Nephron progenitor cell (in vitro differentiated cells): ENCODE measurements at places on chromosomes 12 and 14.

- no peak for DNase-seq
Measured at GRCh38 chr12:46354111-46354801, 18.3 kb downstream of the SLC38A2 start.

- no peak for DNase-seq
Measured at GRCh38 chr12:33634544-33634943, 194.9 kb upstream of the SYT10 start.

DNA sequence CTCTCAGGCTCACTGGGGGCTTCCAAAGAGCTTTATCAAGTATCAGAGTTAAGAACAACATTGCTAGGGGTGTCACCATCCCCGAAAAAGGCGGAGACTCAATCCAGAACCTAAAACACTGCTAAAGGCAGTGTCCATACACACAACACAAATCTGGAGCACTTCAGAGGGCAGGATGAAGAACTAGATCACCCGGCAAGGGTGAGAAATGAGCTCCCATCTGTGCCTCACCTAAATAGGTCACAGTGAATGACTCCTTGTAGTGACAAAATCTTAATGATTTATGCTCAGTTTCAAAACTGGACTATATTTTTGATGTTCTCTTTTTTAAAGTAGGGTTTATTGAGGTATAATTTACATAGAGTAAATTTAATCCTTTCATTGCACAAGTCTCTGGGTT is 25.6 kb downstream of the NIN start:
- DNase-seq = no peak

GRCh38 chr12:49293056-49293956 is 1.6 kb upstream of the PRPH start:
- peak; percentile 25 for DNase-seq

- no peak for DNase-seq
Measured at GRCh38 chr14:93862265-93862664, 64.9 kb upstream of the FAM181A start.

- no peak for DNase-seq
Measured at GRCh38 chr12:19183121-19183838, 53.7 kb downstream of the PLEKHA5 start.

GRCh38 chr14:56660677-56661389 is 81.2 kb downstream of the TMEM260 start:
- no peak for DNase-seq

DNA sequence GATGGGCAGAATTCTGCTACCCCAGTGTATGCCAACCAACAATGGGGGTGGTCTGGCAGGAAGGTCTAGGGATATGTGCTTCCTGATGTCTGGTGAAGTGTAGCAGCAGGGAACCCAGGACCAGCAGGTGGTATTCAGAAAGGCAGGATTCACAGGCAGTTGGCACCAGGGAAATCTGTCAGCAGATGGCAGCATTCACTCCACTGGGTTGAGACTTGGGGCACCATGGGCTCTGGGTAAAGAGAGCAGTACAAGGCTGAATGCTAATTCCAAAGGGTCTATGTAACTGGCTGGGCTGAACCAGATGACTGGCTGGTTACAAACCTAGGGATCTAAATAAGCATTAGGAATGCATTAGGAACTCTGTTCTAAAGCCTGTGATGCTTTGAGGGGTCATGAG is 466.9 kb upstream of the STXBP6 start:
- no peak for DNase-seq

DNA sequence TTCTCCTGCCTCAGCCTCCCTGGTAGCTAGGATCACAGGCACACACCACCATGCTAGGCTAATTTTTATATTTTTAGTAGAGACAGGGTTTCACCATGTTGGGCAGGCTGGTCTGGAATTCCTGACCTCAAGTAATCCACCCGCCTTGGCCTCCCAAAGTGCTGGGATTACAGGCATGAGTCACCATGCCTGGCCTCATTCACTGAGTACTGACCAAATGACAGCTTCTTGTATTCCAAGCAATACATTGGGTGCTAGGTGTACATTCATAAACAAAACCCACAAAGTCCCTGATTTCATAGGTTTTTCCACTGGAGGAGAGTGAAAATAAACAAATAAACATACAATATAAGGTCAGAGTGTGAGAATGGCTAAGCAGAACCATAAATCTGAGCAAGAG is 136.3 kb downstream of the HELB start:
- DNase-seq = no peak

DNA sequence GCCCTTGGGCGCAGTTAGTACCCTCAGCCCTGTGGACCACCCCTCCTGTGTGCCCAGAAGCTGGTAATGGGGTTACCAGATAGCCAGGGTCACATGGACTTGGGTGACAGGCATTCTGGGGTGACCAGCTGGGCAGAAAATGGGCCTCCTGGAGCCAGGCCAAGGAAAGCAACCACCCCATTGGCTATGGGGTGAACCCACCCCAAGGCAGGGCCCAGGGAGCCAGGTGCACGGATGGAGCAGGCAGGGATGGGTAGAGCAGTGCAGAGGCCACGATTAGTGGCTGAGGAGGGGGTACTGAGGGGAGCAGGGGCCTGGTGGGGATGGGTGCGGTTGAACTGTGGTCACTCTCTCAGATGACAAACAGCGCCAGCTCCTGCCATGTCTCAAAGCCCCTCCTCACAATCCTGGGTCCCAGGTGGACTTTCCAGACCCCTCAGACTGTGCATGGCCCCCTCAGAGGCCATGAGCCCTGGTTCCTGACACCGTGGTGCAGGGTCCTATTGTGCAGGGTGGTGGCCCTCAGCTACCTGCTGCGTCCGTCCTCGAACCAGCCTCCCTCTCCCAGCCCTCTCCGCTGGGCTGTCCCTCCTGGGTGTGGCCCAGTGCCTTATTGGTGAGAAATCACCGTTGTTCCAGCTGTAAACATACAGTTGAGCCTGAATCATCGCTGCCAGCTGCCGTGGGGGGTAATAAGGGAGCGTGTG is 23.4 kb upstream of the BEGAIN start:
- DNase-seq = no peak

- DNase-seq = no peak
Measured at GRCh38 chr12:56775638-56776037, 12.5 kb downstream of the HSD17B6 start.

GRCh38 chr12:113170926-113171325 is 14.4 kb downstream of the DDX54 start:
- no peak for DNase-seq

DNA sequence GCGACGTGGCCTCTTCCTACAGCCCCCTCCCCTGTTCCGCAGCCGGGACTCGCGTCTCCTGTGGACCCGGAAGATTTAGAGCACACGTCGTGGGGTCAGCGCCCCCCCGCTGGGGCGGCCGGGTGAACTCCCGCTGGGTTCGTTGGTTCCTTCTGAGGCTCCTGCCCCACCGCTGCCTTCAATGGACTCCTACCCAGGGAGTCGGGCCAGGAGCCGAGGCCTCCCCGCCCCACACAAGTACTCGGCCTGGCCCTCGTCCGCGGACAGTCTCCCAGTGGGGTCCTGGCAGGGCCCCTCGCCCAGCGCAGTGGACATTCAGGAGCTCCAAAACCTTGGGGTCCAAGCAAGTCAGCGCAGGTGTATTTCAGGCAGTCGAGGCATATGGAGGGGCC is 1.2 kb downstream of the MMP17 start:
- DNase-seq = peak; percentile 35

GRCh38 chr12:131091413-131091975 is 137.8 kb downstream of the ADGRD1 start:
- DNase-seq = no peak

DNA sequence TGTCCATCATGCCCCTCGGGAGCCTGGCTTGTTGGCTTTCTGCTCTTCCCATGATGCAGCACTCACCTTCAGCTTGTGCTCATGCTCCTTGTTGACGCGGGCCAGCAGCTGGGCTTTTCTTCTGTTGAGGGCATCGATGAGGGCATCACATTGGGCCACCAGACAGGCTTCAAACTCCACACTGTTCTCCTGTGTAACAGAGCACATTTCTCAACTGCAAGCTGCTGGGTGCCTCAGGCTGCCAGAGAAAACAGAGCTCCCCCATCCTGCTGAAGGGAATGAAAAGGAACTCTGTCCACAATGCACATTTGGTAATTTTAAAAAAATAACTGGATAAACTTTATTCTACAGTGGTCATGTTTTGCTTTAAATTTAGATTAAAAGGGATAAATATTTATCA is 72.1 kb downstream of the TRIM9 start:
- DNase-seq = no peak

DNA sequence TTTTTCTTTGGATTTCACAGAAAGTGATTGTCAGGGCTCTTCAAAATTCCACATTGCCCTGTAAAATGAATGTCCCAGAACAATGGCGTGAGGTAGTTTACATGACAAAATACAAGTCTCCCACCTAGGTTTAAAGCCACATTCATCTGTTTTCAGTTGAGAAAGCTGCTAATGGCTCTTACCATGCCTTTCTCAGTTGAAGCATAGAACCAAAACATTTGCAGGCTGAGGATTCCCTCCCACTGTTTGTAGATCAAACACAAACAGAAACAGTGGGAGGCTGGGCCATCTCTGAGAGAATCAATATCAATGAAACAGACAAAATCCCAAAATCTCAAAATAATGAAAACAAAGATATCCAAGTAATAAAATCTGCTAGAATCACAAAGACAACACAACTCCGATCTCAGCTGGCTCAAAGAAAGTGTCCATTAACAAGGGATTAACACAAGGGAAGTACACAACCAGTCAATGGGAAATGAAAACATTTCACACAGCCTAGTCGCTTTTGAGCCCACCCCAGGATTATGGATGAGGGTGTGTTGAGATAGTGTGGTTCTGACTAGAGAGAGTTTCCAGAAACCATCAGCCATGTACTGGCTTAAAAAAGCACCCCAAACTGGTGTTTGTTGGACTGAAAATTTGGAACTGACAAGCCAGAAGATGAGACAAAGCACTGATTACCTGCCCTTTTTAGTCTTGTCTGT is 54.5 kb upstream of the TMEM260 start:
- no peak for DNase-seq

DNA sequence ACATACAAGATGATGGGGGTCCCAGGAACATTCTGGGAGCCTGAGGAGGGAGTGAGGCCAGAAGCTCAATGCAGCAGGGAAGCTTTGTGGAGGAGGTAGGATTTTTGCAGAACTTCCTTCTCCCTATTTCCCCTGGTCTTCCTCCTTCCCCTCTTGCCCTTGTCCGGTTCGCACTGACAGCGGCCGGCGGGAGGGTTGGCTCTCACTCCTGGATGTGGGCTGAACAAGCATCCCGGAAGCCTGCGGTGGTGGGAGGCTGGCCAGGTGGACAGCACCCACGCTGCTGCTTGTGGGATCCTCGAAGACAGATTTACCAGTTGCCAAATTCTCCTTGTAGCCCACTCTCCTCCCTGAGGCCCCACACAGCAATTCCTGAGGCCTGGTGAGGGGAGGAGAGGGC is 112.2 kb downstream of the KCNA5 start:
- no peak for DNase-seq

DNA sequence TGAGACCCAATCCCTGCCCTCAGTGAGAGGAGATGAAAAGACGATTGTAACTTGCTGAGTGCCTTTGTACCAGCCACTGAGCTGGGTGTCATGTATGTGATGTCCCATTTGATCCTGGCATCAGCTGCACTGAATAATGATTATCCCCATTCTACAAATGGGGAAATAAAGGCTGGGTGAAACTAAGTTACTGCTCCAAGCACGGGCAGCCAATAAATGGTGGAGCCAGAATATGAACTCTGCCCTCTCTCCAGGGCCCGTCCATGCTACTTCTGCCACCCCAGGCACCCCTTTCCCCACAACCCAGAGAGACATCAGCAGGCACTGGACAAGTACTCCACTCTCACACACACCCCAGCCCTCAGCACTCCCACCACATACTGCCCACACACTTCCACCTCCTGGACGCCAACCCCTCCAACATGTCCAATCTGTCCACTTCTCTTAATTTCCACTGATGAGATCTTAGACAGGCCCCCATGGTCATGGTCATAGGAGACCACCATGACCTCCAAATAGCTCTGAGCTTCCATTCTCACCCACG is 115.8 kb downstream of the DICER1 start:
- no peak for DNase-seq

- peak; percentile 35 for DNase-seq
Measured at GRCh38 chr14:53929871-53930715, 26.5 kb downstream of the BMP4 start.

DNA sequence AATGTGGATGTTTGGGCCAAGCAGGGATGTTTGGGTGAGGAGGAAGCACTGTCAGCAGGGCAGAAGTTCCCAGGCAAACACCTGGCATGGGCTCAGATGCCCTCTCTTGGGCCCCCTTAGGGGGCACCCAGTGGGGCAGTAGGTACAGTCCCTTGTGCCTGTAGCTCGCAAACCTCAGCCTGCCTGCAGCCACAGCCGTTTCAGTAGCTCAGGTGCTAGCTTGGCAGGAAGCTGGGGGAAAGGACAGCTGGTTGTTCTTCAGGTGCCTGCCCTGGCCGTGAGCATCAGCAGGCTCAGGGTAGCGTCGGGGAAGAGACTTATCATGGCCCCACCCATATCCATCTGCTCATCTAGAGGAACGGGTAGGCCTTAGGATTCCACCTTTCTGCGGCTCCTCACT is 67.5 kb downstream of the B4GALNT3 start:
- no peak for DNase-seq

DNA sequence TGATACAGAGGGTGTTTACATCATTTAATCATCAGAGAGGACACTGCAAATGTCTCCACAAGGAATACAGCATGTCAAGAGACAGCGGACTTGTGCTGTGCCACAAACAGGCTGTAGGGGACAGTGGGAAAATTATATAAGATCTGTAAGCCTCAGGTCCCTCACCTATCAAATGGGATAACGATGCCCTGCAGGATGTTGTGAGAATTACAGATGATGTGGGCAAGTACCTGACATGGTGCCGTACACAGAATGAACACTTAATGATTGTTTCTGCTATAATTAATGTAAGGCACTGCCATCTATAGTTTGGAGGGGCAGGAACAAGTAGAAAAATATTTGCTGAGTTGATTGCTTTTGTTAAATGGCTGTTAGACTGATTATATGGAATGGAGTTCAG is 81.9 kb upstream of the GTF2A1 start:
- DNase-seq = no peak

DNA sequence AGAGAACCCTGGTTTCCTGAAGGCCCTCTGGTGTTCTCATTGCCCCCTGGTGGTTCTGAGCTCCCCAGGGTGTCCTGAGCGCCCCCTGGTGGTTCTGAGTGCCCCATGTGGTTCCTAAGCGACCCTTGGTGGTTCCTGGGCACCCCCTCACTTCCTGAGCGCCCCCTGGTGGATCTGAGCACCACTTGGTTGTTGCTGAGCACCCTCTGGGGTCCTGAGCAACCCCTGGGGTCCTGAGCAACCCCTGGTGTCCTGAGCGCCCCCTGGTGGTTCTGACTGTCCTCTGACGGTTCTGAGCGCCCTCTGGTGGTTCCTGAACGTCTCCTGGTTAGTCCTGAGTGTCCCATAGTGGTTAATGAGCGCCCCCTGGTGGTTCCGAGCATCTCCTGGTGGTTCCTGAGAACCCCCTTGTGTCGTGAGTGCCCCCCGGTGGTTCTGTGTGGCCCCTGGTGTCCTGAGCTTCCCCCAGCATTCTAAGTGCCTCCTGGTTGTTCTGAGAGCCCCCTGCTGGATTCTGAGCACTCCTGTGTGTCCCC is 568.3 kb downstream of the TMEM121 start:
- peak; percentile 2 for DNase-seq

GRCh38 chr14:96576359-96576758 is 74.2 kb downstream of the PAPOLA start:
- no peak for DNase-seq
